ENCODE measurements at places on chromosomes 5 and 9.
A peak's percentile ranks its signal among the peaks of the same experiment; 100 is the strongest.

- DNase-seq: peak; percentile 72
Measured at GRCh38 chr9:34522971-34523797, at the start of gene ENHO. Gene ENHO, minus strand, starts transcription at chr9:34522990. Its CDS starts 1,295 bp downstream, at chr9:34521695.

GRCh38 chr9:127905788-127906191 is 6.4 kb upstream of the ST6GALNAC6 start:
- no peak for DNase-seq

GRCh38 chr9:30774326-30774725 is 1610.1 kb upstream of the ACO1 start:
- DNase-seq: no peak

DNA sequence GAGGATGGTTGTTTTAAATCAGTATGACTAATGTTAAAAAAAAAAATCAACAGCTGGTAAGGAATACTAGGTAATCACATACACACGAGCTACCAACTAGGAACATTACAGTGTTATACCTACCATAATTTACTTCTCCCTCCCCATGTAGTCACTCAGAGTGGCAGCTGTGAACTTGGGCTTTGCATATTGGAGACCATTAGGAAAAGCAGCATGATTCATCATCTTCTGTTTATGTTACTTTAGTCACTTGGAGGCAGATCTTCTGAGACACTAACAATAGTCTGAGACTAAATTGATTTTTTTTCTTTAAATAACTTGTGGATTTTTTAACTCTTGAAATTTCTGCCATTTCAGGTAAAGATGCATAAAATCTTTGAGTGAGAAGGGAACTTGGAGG is 141.5 kb upstream of the NR4A3 start:
- no peak for DNase-seq

DNA sequence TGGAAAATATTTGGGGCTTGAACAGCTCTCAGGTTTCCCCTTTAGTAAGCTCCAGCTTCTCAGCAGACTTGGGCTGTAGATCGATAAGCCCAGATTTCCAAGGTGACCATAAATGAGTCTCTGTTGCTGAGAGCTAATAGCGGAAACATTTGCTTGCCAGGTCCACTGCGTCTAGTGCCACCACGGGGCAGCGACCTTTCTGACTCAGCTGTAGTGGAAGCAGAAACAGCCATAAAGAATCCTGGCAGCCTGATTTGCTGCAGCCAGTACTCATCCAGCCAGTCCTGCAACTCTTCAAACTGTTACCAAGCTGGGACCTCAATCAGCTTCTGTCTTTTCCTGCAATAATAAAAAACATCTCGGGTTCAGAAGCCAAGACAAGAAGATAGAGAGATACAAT is 241.7 kb downstream of the DOCK8 start:
- no peak for DNase-seq

- no peak for DNase-seq
Measured at GRCh38 chr9:135376511-135377265, 102.9 kb upstream of the PPP1R26 start.

DNA sequence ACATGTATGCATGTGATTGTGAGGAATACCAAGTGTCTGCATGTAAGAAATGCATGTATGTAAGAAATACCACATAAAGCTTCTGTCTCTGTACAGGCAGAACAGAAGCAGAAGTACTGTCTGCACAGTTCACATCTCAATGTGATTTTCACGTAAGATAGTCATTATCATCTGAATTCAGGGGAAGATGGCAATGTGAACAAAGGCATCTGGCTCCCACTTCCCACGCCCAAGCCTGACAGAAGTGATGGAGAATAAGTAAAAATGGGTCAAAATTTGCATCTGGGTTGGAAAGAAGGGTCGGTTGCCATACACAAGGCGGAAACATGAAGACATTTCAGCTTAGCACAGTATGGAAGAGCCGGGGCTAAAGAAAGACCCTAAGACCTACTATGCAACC is 71.7 kb downstream of the SUSD1 start:
- no peak for DNase-seq

GRCh38 chr5:30592833-30593232 is 600.7 kb upstream of the CDH6 start:
- no peak for DNase-seq

DNA sequence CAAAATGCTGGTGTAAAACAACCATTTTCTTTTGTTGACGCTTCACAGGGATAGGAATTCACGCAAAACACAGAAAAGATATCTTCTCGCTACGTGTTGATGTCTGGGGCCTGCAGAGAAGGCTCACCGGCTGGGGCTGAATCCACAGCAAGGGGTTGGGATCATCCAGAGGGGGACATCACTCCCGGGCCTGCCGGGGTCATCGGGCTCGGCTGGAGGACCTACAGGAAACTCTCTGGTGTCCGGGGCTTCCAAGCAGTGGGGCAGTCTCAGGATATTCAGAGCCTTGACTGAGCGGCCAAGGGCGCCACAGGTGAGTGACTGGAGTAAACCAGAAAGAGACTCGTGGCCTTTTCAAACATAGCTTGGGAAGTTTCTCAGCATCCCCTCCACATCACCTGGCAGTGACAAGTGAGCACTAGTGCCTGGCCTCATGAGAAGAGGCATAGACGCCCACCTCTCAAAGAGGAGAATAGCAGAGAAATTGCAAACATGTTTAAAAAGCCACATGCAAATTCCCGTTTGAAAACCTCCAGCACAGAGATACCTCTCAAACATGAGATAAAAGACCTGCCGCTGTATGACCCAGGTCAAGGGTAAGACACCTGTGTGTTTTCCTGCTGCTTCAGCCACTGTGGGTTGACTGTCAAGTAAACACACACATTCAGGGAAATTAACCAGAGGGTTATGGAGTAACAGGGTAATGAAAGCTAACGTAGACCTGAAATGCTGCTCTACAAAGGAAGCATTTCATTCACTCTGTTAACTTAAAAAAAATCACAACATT is 50.8 kb upstream of the SIMC1 start:
- no peak for DNase-seq

GRCh38 chr5:135024956-135025729 is 8.9 kb downstream of the PITX1 start:
- DNase-seq: no peak

DNA sequence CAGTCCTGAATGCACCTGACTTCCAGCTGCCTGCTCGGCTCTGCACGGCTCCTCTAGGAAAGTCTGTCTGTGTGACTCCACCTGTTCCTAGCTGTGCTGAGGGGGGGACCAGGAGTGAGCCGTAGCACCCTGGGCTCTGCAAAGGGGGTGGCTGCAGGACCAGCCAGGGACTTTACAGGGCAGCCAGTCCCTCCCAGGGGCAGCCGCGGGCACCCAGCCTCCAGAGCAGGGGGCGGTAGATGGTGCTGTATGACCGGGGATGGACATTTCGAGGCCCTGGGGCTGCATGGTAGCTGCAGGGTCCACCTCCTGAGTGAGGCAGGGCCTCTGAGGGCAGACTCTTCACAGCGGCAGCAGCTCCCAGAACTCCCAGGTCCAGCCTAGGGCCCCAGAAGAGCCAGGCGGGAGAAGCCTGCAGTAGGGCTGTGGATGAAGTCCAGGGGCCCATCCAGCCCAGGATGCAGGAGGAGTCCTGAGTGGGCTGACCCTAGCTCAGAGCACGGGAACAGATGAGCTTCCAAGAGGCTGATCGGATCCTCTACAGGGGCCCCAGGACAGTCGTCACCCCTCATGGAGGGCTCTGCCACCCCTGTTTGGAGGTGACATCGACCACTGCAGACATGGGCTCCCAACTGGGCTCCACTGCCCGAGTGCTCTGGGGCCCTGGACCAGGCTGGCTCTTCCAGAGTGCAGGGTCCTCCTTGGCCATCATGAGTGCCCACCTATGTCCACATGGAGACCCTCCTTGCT is 105.4 kb downstream of the ZNF354C start:
- DNase-seq: no peak

GRCh38 chr5:15384581-15384980 is 115.4 kb upstream of the FBXL7 start:
- no peak for DNase-seq

DNA sequence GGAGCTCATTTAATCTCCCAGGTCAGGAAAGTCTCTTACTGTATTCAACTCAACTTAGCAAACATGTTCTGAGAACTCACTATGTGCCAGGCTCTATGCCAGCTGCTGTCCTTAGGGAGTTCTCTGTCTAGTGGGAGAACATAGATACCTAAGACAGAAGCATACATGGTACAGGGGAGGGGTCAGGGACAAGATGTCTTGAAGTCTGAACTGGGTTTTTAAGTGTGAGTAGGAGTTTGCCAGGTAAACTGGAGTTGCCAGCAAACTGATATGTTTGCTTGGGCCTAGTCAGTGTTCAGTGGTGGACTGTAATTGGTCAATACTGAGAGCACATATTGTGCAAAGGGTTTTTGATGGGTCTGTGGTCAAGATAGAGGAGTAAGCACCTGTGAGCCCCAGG is 18.3 kb upstream of the GLE1 start:
- DNase-seq: no peak

DNA sequence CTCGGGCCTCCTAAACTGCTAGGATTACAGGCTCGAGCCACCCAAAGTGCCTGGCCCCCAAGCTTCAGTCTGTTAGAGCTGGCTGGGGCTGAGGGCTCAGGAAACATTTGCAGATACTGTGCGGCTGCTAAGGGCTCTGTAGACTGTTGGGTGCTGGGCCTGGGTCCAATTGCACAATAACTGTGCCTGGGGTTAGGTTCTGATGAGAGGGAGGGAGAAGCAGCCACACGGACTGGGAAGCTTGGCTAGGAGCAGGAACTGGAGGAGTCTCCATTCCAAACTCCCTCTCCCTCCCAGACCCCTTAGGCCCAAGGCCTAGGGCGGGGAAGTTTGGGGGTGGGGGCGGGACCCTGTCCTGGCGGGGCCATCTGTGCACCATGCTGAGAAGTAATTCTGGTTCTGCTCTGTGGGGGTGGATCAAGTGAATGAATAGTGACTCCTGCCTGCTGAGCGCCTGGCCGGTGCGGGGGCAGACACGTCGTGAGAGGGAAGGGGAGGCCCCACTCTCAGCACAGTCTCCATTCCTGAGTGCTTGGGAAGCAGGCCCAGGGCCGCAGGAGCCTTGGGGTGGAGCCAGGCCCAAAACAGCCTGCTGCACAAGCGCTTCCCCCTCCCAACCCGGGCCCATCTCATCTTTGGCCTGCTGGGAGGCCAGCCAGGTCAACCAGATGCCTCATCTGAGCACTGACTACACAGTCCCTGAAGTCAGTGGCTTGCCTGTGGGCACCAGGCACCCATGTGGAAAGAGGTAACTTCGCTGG is 1.5 kb downstream of the ASS1 start:
- no peak for DNase-seq

- DNase-seq: no peak
Measured at GRCh38 chr5:2867373-2867933, 116.0 kb upstream of the IRX2 start.

- no peak for DNase-seq
Measured at GRCh38 chr5:143494162-143494561, 90.7 kb upstream of the NR3C1 start.

DNA sequence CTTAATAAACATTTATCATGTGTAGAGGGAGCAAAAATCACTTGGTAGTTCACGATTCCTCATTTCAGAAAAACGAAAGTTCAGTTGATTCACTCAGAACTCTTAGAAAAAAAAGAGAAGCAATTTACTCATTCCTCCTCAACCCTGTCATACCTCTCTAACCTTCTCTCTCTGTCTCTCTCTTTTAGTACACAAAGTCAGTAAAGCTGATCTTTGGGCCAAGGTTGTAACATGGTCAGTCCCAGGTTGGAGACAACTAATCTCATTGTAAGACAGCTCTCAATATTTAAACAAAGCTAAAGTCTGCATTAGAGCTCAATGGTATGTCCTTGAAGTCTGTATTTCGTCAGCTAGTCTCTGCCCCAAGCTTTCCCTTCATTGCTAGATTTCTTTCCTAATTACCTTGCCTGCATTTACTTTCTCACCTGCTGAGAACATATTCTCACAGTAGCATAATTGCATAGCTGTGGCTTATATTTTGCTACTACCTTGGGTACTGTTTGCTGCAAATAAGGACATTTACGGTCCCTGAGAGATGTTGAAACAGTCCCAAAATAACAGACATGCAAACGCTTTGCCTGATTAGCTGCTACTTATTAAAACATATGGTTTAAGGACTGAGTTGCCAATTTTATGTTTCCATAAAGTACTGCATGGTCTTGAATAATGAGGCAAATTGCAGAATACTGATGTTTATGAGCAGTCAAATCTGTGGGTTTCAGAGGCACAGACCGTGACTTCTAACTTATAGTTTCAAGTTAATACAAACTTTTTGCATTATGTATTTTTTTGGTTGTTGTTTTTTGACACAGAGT is 138.3 kb downstream of the GPBP1 start:
- no peak for DNase-seq

DNA sequence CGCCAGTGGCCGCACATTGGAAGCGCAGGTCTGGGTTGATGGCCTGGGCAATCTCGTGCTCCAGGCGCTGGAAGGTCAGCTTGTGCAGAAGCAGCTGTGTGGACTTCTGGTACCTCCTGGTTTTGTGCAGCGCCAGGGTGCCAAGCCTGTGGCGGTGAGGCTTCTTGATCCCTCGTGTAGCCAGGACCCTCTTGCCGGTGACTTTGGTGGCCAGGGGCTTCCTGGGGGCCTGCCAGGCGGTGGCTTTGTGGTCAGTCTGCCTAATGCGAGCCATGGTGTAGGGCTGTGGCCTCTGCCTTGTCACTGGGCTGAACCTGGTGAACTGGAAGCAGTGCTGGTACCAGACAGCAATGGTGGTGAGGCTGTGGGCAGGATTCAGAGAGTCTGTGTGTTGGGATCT is 6.2 kb upstream of the TAF11L13 start:
- DNase-seq: no peak

DNA sequence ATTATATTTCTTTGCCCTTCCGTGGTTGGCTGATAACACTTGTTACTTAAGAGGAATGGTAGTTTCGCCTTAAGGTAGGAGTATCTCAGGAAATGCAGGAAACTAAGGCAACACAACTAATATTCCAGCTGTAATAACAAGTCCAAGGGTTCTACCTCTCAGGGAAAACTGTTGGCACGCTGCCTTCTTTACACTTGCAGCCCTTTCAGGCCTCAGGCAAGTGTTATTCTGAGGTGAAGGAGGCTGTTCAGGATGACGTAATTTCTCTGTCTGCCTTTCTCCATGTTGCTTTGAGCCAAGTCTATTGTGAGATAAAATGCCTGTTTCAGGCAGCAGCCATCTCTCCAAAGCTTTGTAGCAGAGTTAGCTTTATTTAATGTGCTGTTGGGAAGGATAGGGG is 38.0 kb downstream of the VCAN start:
- DNase-seq: no peak

GRCh38 chr5:158758675-158759074 is 341.0 kb downstream of the EBF1 start:
- DNase-seq: no peak
